ENCODE measurements at places on chromosomes 11 and 22.

- DNase-seq: peak; percentile 21
These were observed 38.0 kb upstream of the TBCEL start for GRCh38 chr11:120985718-120986569.

DNA sequence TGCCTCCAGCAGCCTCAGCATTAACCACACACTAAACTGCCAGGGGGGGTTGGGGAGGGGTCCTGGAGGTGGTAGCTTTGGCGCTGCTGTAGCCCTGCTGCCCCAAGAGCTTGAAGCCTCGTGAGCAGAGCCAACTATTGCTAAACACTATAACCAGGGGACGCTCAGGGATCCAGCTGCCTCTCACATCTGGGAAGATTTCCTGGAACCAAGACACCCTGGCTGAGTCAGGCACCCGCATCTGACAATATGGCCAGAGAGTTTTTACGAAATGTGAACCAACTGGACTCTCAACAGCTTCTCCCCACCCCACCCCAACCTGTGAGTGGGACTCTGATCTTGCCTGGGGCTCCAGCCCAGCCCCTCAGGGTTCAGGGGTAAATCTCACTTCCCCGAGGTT, 14.3 kb downstream of the C1QTNF6 start:
- no peak for DNase-seq

DNA sequence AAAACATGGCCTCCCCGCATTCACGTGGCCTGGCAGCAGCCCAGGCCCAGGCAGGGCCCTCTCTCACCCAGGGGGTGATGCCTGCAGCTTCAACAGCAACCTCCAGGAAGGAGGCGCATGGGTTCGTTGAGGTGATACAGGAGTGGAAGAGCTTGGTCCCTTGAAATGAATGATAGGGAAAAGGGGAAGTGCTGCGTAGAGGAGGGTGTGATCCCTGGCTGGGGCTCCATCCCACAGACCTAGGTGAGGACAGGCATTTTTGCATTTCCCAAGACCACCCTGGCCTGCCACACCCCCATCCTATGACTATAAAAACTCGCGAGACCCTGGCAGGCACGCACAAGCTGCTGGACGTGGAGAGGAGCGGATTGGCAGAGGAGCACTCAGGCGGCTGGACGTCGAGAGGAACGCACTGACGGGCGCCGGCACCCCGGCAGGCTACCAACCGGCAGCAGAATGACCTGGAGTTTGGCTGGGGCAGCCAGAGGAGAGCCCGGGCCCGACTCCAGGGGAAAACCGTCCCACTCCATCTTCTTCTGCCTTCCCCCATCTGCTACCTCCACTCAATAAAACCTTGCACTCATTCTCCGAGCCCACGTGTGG, 32.6 kb downstream of the RTN4R start:
- DNase-seq: no peak

DNA sequence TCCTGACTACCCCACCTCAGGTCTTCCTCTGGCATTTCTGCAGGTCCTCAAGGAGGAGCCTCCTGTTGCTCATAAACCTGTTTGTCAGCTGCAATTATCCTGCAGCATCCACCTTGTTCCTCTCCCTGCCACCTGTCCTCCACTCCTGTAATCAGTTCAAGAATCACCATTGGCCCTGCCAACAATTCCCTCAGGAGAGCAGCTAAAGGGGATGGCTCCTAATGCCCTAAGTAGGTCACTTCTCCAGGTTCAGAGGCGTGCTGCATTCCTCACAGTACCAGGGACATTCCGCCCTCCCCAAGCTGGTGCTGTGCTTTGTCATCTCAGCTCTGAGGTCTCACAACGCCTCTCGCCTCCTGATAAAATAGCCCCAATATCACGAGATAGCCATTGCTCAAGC, 2.1 kb downstream of the CLDN25 start:
- DNase-seq: no peak

DNA sequence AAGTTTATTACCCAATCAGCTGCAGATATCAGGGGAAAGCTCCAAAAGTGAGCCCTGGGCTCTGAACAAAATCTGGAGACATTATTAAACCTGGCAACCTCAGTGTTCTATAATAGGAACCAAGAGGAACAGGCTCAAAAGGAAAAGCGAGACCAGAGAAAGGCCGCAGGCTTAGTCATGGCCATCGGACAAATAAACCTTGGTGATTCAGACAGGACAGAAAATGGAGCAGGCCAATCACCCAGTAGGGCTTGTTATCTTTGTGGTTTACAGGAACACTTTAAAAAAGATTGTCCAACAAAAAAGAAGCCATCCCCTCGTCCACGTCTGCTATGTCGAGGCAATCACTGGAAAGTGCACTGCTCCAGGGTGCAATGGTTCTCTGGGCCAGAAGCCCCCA, 7.7 kb upstream of the PANX1 start:
- no peak for DNase-seq

GRCh38 chr11:19979519-19979845, 180.8 kb downstream of the DBX1 start:
- no peak for DNase-seq

- no peak for DNase-seq
These were observed 78.8 kb downstream of the DDIAS start for GRCh38 chr11:82980292-82980691.

Measured in stimulated activated CD4-positive, alpha-beta T cell treated with anti-CD3 and anti-CD28 coated beads, Interleukin-4, amount 100 ng/mL, for 48 hours (primary cell).